Renal pelvis (tissue), 12 donors: ENCODE measurements at places on chromosomes 5 and 9. TPM values are rescaled to one million over a fixed set of nuclear protein-coding genes. Genes with fewer than 3 reads are reported as not detected.

Gene PCDHB16
- 6.5 TPM for polyA plus RNA-seq

Gene DRD1
- polyA plus RNA-seq = 0.01 TPM

- no peak for DNase-seq
These were observed 2.7 kb downstream of the CCL27 start for GRCh38 chr9:34659592-34660253.

Gene PCDHGA7
- polyA plus RNA-seq = 2.2 TPM

DNA sequence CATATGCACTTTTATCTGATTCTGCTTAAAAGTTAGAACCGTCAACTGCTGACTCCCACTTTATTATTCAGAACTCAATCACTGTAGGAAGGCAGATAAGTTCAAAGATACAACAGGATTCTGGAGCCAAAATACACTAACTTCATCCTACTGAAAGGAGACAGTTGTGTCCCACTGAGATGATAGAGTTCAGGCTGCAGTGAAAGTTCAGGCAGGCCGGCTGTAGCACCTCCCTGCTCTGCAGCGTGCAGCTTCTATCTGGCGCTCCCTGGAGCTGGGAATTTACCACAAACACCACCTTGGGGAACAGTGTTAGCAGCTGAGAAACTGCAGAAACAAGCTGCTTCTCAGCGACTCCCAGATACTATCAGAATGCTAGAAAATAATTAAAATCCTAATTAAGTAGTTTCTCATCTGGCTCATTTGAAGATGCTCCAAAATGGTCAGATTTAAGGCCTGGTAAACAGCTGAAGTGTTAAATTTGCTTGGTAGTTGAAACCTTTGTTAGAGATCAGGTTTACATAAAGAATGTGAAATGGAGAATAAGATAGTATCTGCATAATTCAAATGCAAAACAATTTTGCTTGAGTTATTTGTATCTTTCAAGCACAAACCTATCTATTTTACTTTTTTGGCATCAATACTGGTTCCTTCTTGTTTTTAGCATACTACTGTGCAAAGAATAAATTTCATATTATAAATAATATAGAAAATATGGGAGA is 52.3 kb upstream of the CNTLN start:
- DNase-seq = no peak

DNA sequence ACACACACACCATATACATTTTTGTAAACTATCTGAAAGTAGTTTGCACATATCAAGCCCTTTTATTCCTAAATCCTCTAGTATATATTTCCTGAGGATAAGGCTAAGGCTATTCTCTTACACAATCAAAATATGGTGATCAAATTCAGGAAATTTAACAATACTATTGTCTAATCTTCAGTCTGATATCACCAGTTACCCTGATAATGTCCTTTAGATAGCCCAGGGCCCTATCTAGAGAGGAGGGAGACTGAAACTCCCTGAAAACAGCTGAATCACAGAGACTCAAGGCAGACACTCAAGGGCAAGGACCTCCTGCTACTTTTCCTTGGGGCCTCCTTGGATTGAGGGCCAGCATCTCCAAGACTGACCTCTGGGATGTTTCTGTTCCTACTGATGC is 30.4 kb downstream of the PTTG1 start:
- DNase-seq = no peak

DNA sequence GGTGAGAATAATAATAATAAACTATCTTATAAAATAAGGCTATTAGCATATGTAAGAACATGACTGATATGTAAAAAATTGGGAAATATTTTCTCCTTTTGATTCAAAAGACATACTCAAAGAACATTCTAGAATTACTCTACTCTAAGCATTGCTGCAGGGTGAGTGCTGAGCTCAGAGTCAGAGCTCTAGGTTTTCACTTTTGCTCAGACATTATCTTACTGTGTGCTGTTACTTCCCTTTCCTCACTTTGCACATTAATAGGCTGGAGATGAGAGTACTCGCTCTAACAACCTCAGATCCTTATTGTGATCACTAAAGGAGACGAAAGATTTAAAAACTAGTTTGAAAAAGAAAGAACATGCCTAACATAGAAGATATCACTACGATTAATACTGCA is 99.4 kb upstream of the C9orf72 start:
- DNase-seq = no peak

DNA sequence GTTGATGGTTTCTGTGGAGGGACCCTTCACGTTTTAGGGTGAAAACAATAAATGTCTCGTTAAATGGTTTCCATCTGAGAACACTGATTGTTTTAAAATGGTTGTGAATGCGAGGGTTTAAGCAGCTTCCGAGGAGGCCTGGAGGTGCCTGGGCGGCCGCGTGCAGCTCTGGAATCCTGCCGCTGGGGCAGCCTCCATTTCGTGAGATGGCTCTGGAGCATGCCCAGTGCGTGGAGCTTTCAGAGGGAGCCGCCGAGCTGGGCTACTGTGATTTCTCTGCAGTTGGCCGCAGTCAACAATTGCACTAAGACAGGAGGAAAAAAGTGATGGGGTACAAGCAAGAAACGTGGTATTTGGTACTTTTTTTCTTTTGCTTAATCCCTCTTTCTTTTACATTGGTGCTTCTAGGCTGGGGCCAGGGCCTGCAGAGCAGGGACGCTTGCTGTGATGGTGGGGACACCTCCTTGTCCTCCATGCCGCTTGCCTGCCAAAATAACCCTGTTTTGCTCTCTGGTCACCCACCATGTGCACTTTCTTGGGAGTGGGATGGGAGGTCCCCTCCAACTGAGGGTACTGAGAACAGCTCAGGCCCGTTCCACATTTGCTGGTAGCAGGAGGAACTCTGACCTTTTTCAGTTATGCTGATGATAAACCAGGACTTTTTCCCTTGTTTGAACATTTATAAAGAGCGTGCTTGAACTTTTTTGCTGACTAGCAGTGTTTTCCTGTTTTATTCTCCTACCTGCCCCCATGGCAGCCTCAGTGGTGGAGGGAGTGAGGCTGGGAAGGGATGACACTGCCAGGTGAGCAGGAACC is 47.1 kb downstream of the EHMT1 start:
- DNase-seq = no peak

Gene RPS23
- polyA plus RNA-seq = 2,917 TPM
